Cardiac atrium fibroblast (primary cell): ENCODE measurements at places on chromosomes 6 and 20. TPM values are rescaled to one million over a fixed set of nuclear protein-coding genes. Genes with fewer than 3 reads are reported as not detected.

Gene C6orf141
- total RNA-seq = 4.5 TPM in 1 of 2 replicates, not detected in the other

Gene RNF5
- 25.1 and 34.2 TPM in 2 replicates for total RNA-seq

Gene TUBB
- total RNA-seq = 519 and 546 TPM in 2 replicates

Gene FAM83C
- total RNA-seq = not detected in 2 replicates

Gene ADA
- total RNA-seq = 15.6 and 22.0 TPM in 2 replicates

Gene CCN2
- 511 and 668 TPM in 2 replicates for total RNA-seq
